Activated CD4-positive, alpha-beta T cell treated with anti-CD3 and anti-CD28 coated beads, Interleukin-2, amount 50 U/mL, for 16 hours (primary cell): ENCODE measurements at places on chromosomes 7 and 10.

GRCh38 chr10:79435271-79436065 lies 10.0 kb downstream of the ZCCHC24 start:
- no peak for DNase-seq

- no peak for DNase-seq
Measured at GRCh38 chr7:120272701-120273475, at the start of gene KCND2. Gene KCND2, plus strand, starts transcription at chr7:120273175.

- no peak for DNase-seq
Measured at GRCh38 chr7:110681941-110682340, 409.0 kb upstream of the LRRN3 start.

DNA sequence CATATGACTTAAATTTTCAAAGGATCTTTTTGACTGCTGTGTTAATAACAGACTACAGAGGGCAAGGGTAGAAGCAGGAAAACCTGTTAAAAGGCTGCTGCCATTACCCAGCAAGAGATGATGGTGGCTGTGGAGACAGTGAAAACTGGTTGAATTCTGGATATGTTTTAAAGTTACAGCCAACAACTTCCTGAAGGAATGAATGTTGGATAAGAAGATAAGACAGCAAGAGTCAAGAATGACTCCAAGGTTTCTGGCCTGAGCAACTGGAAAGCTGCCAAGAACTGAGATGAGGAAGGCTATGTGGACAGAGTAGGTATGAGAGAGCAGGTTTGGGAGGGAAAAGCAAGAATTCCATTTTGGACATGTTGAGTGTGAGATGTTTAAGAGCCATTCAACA lies 19.1 kb downstream of the CNOT4 start:
- DNase-seq = no peak

DNA sequence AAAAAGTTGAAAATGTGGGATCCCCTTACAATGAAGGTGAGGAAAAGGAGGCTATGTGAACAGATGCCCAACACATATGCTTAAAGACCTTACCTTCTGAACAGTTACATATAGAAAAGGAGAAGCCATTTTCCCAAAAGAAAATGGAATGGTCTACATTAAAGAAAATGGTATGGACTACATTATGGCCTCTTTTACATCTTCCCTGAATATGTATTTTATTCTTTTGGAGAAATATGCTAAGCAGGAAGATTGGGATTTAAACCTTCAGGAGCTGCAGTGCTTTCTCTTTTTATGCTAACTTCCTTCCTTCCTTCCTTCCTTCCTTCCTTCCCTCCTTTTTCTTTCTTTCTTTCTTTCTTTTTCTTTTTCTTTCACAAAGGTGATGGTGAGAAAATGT lies 155.4 kb downstream of the SEC23IP start:
- no peak for DNase-seq

GRCh38 chr7:55020466-55020871 lies 1.7 kb downstream of the EGFR start:
- no peak for DNase-seq

- no peak for DNase-seq
Measured at GRCh38 chr7:113392421-113392820, 274.1 kb upstream of the SMIM30 start.

DNA sequence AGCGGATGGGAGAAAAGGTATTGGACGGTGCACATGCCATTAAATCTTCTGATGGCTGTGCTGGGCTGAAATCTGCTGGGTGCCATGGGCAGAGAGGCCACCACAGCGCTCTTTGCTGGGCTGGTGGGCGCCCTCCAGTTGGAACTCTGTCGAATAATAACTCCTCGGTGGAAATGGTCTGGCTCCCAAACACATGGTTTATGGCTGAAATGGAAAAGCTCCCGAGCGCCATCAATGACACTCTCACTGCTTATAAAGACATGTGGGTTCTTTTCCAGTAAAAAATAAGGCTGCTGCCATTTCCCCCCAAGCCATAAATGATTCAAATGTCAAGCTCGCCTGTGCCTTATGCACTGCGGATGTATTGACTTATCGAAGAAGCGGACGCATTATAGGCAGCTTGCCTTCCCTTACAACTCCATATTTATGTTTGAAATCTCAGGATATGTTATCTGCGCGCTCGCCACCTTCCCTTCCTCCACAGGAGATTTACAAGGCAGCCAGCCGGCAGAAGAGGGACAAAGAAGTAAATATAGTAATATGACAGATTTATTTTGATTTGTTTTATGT lies 239.0 kb upstream of the MKI67 start:
- DNase-seq = no peak

- no peak for DNase-seq
Measured at GRCh38 chr7:36440880-36441279, 51.2 kb downstream of the ANLN start.

DNA sequence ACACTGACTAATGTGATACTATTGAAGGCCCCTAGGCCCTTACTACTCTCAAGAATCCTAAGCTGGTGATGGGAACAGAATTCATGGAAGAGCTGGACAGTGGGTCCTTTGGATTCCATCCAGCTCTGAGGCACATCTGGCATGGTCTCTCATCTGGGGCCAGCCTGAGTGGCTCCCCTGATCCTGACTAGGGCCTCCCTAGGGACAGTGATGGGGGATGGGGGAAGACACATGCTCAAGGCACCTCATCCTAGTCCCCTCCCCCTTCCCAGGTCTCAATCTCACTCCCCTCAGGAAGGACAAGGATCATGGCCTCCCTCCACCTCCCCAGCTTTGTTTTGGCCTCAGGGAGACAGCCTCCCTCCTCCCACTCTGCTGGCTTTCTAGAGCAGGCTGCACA lies 1.8 kb downstream of the KCNIP2 start:
- no peak for DNase-seq

DNA sequence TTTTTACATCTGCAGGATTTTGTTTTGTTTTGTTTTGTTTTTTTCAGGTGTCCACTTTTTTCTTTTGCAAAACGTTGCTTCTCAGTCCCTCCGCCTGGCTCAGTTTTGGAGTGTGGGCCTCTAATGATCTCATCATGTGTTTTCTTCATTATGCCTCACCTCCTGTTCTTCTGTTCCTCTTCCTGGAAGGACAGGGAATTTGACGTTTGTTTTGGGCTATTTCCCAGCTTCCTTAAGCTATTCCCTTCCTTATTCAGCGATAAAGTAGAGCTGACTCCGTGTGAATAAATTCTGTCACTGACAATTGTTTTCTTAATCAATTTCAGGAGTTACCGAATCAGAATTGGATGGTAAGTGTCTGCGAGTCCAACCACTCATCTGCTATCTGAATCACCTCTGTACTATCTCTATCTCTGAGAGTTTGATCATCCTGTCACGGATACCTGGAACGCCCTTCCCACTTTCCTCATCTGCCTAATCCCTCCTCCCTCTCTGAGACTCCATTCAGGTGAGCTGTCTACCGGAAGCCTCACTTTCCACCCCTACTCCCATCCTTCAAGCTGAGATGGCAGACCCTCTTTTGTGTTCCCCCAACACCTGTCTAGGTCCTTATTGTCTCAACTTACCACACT lies 218.4 kb downstream of the GATA3 start:
- no peak for DNase-seq

- no peak for DNase-seq
Measured at GRCh38 chr10:70084189-70084588, 31.5 kb downstream of the MACROH2A2 start.
